Tibial nerve (tissue), 4 donors: ENCODE measurements at places on chromosomes 4 and X. TPM values are rescaled to one million over a fixed set of nuclear protein-coding genes. Genes with fewer than 3 reads are reported as not detected.
A peak's percentile ranks its signal among the peaks of the same experiment; 100 is the strongest.

DNA sequence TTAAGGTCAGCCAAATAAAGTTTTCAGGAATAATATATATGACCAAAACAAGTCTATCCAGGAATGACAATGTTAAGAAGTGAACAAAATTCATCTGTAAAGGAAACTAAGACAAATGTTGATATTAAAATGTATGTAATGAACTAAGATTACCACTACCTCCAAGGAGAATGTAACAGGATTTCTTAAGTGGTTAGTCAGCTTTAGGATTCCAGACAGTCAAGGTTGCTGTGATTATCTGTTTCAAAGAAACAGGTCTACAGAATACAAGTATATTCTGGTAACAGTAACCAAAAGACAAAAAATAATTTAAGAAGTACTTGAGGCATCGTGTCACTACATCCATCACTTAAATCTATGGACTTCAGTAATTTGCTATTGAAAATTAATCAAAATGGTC, 172.8 kb downstream of the SCFD2 start:
- no peak overlapping the region for H3K4me3 ChIP-seq
- no peak overlapping the region for H3K27ac ChIP-seq

DNA sequence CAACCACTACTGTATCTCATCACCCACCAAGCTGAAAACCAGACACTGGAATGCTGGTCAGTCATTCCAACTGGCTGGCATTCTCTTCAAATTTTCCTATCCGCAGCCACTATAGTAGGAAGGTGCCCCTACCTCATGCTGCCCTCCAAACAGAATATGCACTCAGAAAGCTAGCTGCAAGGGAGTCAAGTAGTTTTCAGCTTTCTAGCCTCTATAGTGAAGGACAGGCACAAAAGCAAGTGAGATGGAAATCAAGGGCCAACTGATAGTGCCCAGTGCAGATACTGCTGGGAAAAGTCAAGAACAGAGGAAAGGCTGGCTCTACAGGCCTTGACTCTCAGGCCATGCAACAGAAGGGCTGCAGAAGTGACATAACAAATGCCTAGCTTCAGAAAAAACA, 47.2 kb downstream of the BCOR start:
- no peaks in the 10 kb centered on the region for H3K27me3 ChIP-seq
- H3K36me3 ChIP-seq: peaks cover 18% of the 10 kb centered on the region
- H3K27ac ChIP-seq: no peak overlapping the region
- no peaks in the 10 kb centered on the region for H3K4me1 ChIP-seq
- DNase-seq: no peak

DNA sequence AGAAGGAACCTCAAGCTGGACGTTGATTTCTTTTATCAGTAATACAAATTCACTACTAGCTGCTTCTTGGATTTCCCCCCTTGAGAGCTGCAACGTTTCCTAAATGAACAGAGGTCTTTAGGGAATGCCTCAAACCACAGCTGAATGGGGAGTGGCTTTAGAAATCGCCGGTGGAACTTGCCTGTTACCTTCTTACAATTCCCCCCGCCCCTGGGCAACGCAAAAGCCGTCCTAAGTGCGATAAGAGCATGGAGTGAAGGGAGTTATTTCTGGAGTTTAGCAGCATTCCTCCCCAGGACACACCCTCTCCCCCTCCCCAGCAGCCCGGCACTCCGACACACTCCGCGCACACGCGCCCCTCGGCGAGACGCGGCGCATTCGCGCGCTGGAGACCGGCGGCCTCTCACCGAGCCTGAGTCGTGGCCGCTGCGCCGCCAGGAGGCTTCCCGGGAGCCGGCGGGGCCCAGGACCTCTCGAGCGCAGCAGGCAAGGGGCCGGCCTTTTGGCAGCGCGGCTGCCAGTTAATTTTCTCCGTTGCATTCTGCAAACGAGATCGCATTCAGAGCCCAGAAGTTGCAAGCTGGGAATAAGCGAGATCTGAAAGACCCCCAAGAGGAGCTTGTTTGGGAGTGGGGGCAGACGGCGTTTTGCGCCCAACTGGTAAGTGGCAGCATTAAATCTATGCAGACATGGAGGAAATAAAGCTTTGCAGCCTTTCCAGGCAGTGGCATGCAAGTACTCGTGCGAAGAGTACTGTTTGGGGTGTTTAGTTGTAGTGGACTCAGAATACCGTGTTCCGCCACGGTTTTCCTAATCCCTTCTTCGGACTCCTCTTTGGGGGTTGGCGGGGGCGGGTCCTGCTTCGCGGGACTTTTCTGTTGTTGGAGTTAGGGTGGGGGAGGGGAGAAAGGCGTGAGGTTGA, 134.7 kb downstream of the PALLD start:
- peak overlapping the region; percentile 5 for H3K27ac ChIP-seq
- peak overlapping the region; percentile 40 for H3K4me3 ChIP-seq
- H3K4me1 ChIP-seq: no peaks in the 10 kb centered on the region
- DNase-seq: no peak

DNA sequence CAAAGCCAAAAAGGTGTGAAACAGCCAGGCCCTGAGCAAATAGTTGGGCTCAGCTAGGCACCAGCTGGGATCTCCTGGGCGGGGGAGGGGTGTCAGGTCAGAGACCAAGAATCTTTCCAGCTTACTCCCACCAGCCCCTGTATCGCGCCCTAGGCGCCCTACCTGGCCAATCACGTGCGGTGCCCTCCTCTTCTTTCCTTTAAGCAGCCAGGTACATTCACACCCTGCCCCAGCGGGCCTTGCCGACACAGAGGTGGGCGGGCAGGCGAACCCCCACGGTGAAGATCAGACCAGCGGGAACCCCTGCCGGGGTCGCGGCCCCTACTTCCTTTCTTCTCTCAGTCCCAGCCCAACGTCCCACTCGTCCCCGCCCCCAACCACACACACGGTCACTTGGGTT, 9.1 kb downstream of the ARHGAP36 start:
- H3K4me1 ChIP-seq: no peaks in the 10 kb centered on the region
- H3K36me3 ChIP-seq: no peaks in the 10 kb centered on the region
- no peak overlapping the region for H3K4me3 ChIP-seq

CT55 gene
- total RNA-seq: not detected

GRCh38 chrX:49999087-49999486, 76.7 kb downstream of the CLCN5 start:
- H3K4me1 ChIP-seq: no peaks in the 10 kb centered on the region
- H3K36me3 ChIP-seq: no peaks in the 10 kb centered on the region
- no peak overlapping the region for H3K27ac ChIP-seq

DNA sequence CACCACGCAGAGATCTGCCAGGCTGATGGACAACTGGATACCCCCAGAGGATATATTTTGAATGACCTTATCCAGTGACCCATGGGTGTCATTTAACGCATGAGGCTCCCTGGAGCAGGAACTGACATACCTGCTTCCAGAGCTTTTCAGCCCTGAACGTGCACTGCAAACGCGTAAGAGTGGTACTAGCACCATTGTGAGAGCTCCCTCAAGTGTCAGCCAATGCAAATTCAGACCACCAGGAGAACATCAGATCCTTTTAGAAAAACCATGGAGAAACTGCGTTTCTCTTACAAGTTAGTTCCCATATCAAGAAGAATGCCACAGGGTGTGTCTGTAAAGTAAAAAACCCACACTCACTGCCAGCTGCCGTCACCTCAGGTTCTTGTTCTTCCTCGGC, 7.3 kb downstream of the TREX2 start:
- H3K27me3 ChIP-seq: peaks cover 4% of the 10 kb centered on the region
- H3K4me3 ChIP-seq: no peak overlapping the region
- no peak for DNase-seq
- H3K27ac ChIP-seq: no peak overlapping the region

DNA sequence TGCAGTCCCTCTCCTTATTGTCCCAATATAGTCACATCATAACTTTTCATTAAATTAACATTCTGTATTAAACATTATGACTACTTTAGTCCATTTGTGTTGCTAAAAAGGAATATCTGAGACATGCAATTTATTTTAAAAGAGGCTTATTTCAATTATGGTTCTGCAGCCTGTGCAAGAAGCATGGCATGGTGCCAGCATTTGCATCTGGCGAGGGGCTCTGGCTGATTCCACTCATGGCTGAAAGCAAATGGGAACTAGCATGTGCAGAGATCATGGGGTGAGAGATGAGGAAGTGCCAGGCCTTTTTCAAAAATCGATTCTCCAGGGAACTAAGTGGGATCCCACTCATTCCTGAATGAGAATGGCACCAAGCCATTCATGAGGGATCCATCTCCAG, 476.3 kb upstream of the RPS6KA3 start:
- no peak overlapping the region for H3K4me3 ChIP-seq
- H3K36me3 ChIP-seq: no peaks in the 10 kb centered on the region
- H3K27me3 ChIP-seq: no peaks in the 10 kb centered on the region
- H3K4me1 ChIP-seq: no peaks in the 10 kb centered on the region

FHIP1A gene
- total RNA-seq: 59.4 TPM

DNA sequence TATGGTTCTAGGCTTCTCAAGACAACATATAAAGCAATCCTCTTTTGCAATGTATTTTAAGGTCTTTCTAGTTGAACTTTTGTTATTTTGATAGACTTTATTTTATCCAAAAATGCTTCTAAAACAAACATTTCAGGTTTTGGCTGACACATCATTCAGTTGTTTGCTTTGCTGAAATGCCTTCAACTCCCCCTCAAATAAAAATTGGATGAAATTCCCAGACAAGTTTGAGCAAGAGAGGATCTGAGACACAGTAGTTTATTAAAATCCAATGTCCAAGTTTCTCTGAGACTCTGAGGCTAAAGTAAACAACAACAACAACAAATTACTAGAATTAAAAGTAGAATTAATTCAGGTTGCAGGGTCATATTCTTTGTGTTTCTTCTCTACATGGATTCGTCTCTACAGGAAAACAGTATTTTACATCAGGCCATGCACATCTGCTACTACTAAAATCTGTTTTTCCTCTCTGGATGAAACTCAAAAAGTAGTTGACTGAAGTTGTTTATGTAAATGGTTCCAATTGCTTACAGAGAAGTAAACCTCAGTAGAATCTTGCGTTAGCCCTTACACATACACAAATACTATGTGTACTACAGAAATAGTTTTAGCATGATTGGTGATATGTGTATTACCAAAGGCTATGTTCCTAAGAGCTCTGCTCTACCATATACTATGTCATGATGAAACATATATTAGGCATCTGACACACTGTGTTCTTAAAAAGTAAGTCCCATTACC, 64.9 kb downstream of the PRSS12 start:
- no peak overlapping the region for H3K27ac ChIP-seq
- H3K27me3 ChIP-seq: no peaks in the 10 kb centered on the region
- no peak for DNase-seq
- H3K36me3 ChIP-seq: peaks cover 1% of the 10 kb centered on the region
- no peaks in the 10 kb centered on the region for H3K4me1 ChIP-seq
- H3K4me3 ChIP-seq: no peak overlapping the region

SPON2 gene
- total RNA-seq: 42.6 TPM

DNA sequence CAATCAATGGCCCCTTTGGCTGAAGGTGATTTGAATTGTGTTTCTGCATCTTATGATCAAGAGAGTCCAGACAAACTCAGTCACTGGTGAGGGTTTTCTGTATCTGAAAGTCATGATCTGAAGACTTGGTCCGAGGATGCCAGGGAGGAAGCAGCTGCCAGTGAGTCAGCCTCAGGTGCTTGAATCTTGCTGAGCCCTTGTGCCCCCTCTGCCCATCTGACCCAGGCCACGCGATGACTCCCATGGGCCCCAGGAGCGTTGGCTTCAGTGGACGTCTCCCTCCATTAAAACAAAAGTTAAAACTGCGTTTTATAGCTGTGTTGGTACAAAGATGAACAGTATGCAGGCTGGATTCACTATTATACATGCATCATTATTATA, 62.0 kb downstream of the HTRA3 start:
- no peaks in the 10 kb centered on the region for H3K4me1 ChIP-seq
- no peak for DNase-seq

MAGEA12 gene
- total RNA-seq: not detected

GRCh38 chrX:39759526-39760224, 338.1 kb downstream of the BCOR start:
- H3K27ac ChIP-seq: peak overlapping the region; percentile 65
- H3K27me3 ChIP-seq: no peaks in the 10 kb centered on the region
- H3K36me3 ChIP-seq: no peaks in the 10 kb centered on the region
- H3K4me3 ChIP-seq: no peak overlapping the region

L1CAM gene
- total RNA-seq: 23.7 TPM

CCNA2 gene
- total RNA-seq: 5.2 TPM

GRCh38 chrX:118714521-118714920, 12.9 kb upstream of the IL13RA1 start:
- H3K36me3 ChIP-seq: no peaks in the 10 kb centered on the region
- no peak overlapping the region for H3K4me3 ChIP-seq

DNA sequence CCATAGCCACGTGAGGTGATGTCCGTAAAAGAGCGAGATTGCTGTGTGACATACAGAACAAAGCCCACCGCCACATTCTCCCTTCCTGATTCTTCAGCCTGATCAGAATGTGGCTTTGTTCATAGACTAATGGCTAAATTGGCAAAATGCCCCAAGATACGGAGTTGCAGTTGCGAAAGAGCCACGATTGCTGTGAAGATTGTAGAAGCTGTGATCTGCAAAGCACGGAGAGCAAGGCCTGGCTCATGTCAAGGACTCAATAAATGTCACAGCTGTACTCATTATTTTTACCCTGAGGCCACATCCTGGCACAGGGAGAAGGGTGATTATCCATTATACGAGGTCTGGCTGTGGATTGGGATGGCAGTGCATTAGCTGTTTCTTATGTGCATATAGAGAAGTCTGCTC, 34.2 kb downstream of the ARSD start:
- H3K4me3 ChIP-seq: no peak overlapping the region
- H3K27ac ChIP-seq: no peak overlapping the region
- no peaks in the 10 kb centered on the region for H3K27me3 ChIP-seq
- no peaks in the 10 kb centered on the region for H3K36me3 ChIP-seq
- no peaks in the 10 kb centered on the region for H3K4me1 ChIP-seq

GRCh38 chr4:87188048-87188447, 32.4 kb downstream of the KLHL8 start:
- DNase-seq: no peak
- no peaks in the 10 kb centered on the region for H3K27me3 ChIP-seq
- no peak overlapping the region for H3K4me3 ChIP-seq
- H3K27ac ChIP-seq: no peak overlapping the region
- H3K4me1 ChIP-seq: no peaks in the 10 kb centered on the region
